Skin of body (tissue), 3 donors: ENCODE measurements at places on chromosomes 5 and 9.

DNA sequence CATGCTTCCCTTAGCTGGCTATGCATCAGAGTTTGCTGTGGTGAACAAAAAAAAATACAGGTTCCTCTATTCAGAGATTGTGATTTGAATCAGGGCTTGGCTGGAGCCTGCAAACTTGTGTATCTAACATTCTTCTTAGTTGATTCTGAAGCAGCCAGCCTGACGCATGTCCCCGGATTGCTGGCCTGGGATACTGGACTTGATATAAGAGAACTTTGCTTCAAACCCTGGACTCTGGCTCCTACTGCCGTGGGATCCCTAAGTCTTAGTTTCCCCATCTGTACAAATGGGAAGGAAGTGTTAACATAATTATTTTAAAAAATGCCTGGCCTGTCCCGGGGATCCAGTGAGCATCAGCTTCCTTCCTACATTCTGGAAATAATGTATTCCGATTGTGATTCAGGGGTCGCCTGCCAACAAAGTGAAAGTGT, 292.8 kb downstream of the ARHGEF28 start:
- DNase-seq: no peak

- no peak for DNase-seq
These were observed 4.4 kb upstream of the FOXE1 start for GRCh38 chr9:97848480-97849237.

GRCh38 chr9:93278144-93278543, 94.2 kb downstream of the WNK2 start:
- no peak for DNase-seq

DNA sequence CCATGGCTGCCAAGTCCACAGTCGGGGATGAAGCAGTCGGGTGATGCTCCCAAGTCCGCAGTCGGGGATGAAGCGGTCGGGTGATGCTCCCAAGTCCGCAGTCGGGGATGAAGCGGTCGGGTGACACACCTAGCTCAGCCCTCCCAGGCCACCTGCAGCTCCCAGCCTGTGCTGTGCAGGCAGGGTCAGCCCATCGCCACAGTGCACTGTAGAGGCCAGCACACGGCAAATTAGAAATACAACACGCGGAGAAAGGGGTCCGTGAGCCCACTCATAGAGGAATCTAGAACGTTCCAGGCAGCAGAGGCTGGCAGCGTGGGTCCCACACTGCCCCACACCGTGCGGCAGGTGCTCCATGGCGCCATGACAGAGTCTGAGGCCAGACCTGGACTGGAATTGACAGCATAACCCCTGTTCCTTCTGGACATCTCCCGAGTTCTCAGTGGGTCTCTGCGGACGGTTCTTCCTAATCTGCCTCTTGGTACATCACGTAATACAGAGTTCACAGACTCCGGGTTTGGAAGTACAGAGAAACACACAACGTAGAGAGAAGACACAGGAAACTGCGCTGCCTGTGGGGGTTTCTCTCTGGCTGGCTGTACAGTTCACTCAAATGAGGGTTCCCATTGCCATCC, 7.7 kb upstream of the EXOC3 start:
- no peak for DNase-seq

DNA sequence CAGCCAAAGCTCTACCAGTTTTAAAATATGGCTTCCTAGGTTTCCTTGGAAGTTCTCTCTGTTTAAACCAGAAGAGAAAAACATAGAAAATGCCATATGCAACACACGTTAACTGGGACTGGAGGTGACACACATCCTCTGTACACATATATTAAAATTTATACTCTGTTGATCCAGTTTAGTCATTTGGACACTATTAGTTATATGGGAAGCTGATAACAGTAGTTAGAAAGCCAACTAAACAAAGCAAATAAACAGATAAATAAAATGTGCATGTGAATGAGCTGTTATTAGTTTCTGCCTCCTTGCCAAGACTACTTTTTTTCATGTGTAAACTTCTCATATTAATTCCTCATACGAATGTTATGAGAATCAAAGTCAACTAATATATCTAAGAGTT, 1249.2 kb upstream of the CDH6 start:
- no peak for DNase-seq

DNA sequence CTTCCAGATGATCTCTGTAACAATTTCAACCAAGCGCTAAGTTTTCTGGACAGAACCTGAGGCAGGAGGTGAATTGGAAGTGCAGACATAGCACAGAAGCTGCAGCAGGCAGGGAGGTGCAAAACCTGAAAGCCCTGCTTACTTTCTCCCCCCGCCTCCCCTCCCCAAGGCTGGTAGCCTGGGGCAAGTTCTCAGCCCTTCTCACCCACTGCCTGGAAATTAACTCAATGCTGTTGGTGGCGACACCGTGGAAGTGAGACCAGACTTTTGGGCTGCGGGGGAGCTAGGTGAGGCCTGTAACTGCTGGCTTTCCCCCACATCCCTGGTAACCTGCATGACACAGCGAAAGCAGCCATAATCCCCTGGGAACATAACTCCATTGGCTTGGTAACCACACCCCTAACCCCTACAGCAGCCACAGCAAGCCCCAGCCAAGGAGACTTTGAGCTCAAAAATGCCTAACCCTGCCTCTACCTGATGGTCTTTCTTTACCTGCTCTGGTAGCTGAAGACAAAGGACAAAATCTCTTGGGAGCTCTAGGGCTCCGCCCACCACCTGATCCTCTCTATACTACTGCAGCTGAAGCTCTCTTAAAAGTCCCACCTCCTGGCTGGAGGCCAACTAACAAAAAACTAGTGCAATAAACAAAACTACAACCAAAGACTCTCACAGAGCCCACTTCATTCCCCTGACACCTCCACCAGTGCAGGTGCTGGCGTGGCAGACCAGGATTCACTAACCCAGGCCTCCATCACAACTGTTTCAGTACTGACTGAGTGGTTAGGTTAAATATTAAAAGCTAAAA, 11.9 kb upstream of the OR13C8 start:
- no peak for DNase-seq

DNA sequence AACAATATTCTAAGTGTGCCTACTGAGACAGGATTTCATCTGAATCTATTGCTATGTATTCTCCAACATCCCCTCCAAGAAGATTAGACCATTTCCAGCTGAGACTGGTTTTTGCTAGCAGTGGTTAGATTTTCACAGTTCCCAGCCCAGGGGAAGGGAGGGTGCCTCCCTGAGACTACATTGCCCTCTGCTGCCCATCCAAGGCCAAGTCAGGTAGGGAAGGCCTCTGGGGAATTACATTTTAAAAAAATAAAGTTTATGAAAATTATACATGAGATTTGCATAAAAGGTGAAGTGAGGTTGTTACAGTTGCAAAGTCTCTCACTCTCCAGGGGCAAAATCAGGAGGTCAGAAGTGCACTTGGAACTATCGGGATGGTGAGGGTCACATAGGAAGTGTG, 28.0 kb upstream of the SYK start:
- DNase-seq: no peak

- DNase-seq: no peak
These were observed 4.8 kb upstream of the ZNF366 start for GRCh38 chr5:72511774-72512592.

DNA sequence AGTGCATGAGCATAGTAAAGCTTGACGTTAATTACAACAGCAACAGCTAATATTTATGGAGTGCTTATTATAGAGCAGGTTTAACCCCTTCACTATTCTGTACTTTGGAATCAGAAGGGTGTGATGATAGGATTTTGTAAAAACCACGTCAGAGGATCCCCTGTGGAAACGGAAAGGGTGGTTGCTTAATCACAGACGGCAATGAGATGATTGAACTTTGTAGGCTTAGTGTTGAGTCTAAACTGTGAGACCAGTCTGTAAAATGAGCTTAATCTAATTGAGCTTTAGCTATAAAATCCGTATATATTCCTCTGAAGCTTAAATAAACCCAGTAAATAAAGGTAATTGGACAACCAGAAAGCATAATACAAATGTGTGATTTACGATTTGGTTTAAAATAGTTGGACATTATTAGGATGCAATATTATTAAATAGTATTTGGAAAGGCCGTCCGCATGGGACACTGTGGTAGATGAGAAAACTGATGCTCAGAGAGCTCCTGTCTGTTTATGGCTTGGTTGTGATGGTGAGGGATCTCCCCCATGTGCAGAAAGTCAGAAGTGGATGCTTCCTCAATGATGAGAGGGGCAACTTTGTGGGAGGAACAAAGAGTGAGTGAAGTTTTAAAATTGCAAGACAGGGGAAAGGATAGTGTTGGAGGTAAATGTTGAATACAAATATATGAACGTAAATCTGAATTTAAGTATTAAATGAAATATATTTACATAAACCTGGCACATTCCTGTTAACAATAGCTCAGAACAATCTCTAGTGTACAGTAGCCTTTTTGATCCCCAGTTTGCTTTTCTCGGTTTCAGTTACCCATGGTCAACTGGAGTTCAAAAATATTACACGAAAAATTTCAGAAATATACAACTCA, 23.4 kb upstream of the SCGB3A2 start:
- DNase-seq: no peak

GRCh38 chr9:86836266-86836665, 111.0 kb downstream of the GAS1 start:
- no peak for DNase-seq

GRCh38 chr5:39058178-39058921, 15.8 kb downstream of the RICTOR start:
- no peak for DNase-seq

GRCh38 chr9:97277953-97278352, 29.5 kb upstream of the CCDC180 start:
- no peak for DNase-seq

DNA sequence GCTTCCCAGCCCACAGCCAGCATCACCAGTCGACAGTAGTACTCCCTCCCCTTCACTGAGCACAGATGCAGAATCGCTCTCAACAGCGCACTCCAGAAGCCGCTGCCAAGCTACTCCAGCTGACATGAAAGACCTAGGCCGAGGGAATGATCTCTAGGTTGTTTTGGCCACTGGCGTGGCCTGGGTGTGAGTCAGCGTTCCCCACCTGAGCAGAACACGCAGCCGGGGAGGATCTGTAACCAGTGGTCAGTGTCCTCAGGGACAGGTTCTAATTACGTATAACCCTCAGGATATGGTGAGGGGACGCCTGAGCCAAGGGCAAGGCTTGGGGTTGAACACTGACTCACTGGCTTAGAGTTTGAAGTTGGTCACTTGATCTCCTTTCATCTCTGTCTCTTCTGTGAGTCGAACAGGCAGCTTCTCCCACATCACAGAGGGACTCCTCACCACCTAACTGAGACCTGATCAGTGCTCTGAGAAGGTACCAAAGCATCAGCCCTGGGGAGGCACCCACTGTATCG, 76.9 kb upstream of the IL17B start:
- DNase-seq: no peak

GRCh38 chr9:107054146-107054545, 191.2 kb downstream of the ZNF462 start:
- no peak for DNase-seq

DNA sequence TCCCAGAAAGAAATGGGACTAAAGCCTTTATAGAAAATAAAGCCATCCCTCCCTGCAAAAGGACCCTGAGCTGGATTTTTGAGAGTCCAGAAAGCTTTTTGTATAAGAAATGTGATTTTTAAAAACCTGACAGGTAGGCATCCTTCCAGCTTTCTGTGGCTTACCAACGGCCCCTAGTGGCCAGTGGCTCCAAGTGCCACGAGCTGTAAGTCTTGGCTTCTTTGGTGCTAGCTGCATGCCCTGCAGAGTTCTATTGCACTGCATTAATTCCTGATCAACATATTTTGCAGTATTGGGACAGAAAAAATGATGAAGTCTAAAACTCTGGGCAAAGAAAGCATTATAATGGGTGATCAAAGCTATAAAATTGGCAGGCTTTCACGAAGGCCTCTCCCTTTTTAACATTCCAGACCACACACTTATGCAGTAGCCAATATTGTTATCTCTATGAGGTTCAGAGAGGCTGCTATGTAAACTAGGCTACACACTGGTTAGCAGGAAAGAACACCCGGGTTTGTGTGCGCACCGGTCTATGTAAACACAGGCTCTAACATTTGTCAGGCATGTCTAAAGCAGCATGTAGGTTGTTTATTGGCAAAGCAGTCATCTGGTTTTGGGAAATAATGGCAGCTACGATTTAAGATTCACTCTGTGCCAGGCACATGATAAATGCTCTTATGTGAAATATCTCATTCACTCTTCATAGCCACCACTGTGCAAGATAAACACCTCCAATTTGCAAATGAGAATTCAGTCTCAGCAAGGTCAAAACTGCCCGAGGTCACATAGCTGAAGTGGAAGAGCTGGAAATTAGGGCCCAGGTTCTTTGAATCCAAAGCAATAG, 55.2 kb downstream of the NMUR2 start:
- DNase-seq: no peak
